ENCODE measurements at places on chromosomes 13 and 19. TPM values are rescaled to one million over a fixed set of nuclear protein-coding genes. Genes with fewer than 3 reads are reported as not detected.

The SHKBP1 gene
- 89.6 TPM for total RNA-seq

The ZNF579 gene
- 6.4 TPM for total RNA-seq

The ZNF541 gene
- total RNA-seq = 0.15 TPM

The KCNRG gene
- not detected for total RNA-seq

The UTP14C gene
- 6.4 TPM for total RNA-seq

The ZNF552 gene
- 4.7 TPM for total RNA-seq

The KLK2 gene
- not detected for total RNA-seq

The FXYD1 gene
- not detected for total RNA-seq

The SERTM1 gene
- total RNA-seq = not detected

The CGB2 gene
- not detected for total RNA-seq

The ZNF729 gene
- total RNA-seq = not detected
